Osteocyte (in vitro differentiated cells): ENCODE measurements at places on chromosomes 4 and X. TPM values are rescaled to one million over a fixed set of nuclear protein-coding genes. Genes with fewer than 3 reads are reported as not detected.

The GRPR gene
- 4.0 and 4.7 TPM in 2 replicates for total RNA-seq

The P2RY4 gene
- 0.27 TPM in 1 of 2 replicates, not detected in the other for total RNA-seq

The TRO gene
- total RNA-seq = 70.5 and 83.2 TPM in 2 replicates

The SAGE1 gene
- total RNA-seq = not detected in 2 replicates
